Left renal pelvis (tissue), 4 donors: ENCODE measurements at places on chromosomes 12 and 14. TPM values are rescaled to one million over a fixed set of nuclear protein-coding genes. Genes with fewer than 3 reads are reported as not detected.

The CMA1 gene
- 0.50 TPM for polyA plus RNA-seq

The DBX2 gene
- polyA plus RNA-seq: not detected

DNA sequence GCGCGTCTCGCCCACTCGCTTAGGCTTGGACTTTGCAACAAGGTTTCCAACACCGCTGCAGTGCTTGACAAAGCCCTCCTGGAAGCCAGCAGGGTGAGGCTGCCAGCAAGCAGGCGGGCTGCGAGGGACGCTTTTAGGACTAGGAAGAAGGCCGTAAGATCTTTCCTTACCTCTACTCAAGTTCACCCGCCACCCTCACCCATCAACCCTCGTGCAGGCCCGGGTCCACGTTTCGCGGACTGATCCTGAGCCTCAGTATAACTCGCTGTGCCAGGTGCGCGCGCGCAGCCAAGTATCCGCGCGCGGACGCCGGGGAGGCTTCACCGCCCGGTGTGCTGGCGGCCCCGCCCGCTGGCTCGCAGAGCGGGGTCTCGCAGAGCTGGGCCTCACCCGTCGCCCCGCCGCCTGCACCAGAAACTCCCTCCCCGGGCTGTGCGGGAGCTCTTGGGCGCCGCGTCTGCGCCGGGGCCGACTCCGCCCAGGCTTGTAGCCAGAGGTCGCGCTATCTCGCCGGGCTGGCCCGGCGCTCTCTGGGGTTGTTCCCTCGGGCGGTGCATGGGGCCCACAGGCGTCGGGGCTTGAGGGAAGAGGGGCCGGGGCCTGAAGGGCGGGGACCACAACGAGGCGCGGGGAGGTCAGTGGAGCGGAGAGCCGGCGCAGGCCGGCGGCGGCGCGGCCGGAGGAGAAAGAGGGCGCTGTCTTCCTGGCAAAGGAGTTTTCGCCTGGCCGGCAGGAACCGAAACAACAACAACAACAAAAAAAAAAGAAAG is 7.6 kb upstream of the SIX1 start:
- no peak for DNase-seq

DNA sequence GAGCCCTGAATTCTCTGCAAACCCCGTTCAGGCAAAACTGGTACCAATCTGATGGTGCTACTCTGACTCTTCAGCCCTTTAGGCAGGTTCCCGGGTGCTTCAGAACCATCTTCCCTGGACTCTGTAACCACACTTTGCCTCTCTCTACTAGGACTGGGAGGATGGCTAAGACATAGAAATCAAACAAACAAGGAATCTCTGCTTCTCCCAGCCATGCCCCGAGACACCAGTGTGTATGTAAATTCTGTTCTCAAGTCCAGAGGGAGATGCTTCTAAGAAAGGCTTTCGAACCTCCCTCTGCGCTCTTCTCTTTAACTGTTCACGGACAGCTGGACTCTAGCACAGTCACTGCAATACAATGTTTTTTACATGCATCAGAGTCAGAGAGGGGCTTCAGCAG is 1.9 kb upstream of the KCNK10 start:
- DNase-seq: no peak

DNA sequence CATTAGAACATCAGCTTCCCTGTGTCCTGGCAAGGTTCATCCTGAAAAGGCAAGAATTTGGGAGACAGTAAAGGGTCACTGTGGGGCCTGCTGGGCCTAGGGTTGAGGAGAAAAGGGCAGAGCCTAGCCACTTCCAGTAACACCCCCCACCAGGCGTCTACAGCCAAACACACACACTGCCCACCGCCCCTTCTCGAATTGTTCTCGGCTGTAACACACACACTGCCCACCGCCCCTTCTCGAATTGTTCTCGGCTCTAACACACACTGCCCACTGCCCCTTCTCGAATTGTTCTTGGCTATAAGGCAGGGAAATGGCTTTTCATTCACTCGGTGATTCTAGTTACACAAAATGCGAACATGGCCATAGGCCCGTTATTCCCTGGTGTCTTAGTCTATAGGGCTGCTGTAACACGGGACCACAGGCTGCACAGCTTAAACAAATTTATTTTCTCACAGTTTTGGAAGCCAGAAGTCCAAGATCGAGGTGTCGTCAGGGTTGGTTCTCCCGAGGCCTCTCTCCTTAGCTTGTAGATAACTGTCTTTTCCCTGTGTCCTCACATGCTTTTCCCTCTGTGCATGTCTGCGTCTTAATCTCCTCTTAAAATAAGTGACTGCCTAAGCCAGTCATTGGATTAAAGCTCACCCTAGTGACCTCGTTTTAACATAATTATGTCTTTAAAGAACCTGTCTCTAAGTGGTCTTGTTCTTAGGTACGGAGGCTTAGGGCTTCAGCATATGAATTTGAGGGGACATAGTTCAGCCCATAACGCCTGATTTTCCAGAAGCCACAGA is 171.0 kb downstream of the ADGRD1 start:
- DNase-seq: no peak

- no peak for DNase-seq
Observed at GRCh38 chr14:100577986-100578431, 9.2 kb downstream of the BEGAIN start.

DNA sequence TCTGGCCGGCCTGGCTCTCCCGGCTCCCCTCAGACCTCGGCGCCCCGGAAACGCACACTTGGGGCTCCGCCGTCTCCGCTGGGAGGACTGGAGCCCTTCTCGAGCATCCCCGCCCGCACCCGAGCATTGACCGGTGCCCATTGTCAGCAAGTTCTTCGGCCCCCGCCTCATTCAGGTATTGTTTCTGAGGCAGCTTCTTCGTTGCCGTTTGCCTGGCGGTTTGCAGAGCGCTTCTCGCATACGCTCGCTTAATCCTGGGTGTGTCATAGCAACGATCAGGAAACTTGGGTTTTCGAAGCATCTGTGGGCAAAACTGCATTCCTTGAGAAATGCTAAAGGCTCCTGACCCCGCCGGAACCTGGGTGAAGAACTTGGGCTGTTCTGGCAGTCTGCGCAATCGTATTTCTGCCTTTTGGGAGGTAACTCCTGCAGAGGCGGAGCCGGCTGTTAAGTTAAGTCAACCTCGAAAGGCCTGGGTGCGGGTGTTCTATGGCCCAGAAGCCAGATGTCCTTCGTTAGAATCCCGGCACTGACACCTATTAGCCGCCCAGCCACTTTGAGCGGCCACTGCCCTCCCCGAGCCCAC is 518 bp downstream of the GSKIP start:
- DNase-seq: peak; percentile 19

- no peak for DNase-seq
Observed at GRCh38 chr14:50434528-50434927, 37.8 kb upstream of the CDKL1 start.

DNA sequence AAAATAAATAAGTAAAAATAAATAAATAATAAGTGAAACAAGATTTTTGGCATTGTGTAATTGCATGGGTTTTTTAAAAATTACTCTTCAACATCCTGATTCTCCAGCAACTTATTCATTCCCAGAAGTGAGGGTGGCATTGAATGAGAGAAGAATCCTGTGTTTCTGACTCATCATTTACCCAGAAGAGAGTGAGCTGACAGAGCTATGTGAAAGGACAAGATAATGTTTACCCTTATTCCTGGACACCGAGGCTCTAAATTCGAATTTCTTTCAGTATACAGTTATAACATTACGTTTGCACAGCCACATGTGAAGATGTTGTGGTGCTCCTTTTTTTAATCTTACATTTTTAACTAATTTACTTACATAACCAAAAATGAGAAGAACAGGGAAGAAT is 36.4 kb downstream of the BBS10 start:
- no peak for DNase-seq

GRCh38 chr12:67761566-67761965 is 113.0 kb downstream of the DYRK2 start:
- no peak for DNase-seq
